Stimulated activated CD4-positive, alpha-beta T cell treated with anti-CD3 and anti-CD28 coated beads, TNF-alpha, amount 100 ng/mL, for 4 hours (primary cell): ENCODE measurements at places on chromosomes 1 and 21.

DNA sequence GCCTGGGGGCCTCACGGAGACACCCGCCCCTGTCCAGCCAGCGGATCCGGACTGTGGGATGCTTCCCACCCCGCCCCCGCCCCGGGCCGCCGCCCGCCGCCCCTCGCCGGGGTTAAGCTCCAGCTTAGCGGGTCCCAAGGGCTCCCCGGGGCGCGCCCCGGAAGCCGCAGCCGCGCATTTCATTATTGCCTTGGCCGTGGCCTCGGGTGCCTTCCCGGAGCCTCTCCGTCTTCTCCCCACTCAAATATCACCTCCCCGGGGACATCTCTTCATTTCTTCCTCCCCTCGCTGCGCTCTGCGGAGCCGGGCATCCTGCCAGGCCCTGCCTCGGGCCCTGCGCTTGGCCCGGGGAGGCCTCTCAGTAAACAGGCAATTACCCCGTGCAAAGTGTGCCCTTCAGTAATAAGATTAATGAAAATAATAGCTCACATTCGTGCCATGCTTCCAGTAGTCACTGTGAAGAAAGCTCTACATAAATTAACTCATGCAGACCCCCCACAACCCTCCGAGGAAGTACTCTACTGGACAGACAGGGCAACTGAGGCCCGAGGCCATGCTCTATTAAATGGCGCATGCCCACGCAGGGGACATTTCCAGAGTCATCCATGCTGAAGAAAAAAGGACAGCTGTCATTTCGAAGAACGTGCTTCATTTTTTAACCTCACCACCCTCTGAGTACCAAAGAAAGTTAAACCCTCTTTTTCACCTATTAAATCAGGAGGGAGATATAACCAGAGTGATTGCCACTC lies 49.9 kb upstream of the LAPTM5 start:
- DNase-seq = no peak

GRCh38 chr1:225830841-225831240 lies 20.9 kb downstream of the EPHX1 start:
- no peak for DNase-seq

GRCh38 chr1:240171907-240172306 lies 80.2 kb downstream of the FMN2 start:
- no peak for DNase-seq

DNA sequence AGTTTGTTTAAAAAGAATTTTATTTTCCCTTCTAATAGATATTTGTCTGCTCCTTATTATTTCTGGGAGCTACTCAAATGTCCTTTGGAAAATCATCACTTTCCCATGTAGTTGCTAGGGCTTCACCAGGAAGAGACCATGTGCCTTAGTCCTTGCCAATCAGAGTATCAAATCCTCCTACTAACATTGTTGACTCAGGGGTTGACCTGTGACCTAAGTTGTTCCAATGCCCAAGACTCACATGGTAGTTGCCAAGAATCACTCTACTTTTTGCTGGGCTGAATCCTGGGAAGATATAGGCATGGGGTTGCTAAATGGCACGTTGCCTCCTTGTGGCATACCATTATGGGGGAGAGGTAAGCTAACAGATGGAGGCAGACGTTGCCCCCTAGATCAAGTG lies 58.2 kb upstream of the FOXD3 start:
- DNase-seq = no peak

- DNase-seq = no peak
Observed at GRCh38 chr21:42622284-42622683, 31.1 kb upstream of the PDE9A start.

- no peak for DNase-seq
Observed at GRCh38 chr1:119367432-119368124, 1.0 kb upstream of the HAO2 start.

DNA sequence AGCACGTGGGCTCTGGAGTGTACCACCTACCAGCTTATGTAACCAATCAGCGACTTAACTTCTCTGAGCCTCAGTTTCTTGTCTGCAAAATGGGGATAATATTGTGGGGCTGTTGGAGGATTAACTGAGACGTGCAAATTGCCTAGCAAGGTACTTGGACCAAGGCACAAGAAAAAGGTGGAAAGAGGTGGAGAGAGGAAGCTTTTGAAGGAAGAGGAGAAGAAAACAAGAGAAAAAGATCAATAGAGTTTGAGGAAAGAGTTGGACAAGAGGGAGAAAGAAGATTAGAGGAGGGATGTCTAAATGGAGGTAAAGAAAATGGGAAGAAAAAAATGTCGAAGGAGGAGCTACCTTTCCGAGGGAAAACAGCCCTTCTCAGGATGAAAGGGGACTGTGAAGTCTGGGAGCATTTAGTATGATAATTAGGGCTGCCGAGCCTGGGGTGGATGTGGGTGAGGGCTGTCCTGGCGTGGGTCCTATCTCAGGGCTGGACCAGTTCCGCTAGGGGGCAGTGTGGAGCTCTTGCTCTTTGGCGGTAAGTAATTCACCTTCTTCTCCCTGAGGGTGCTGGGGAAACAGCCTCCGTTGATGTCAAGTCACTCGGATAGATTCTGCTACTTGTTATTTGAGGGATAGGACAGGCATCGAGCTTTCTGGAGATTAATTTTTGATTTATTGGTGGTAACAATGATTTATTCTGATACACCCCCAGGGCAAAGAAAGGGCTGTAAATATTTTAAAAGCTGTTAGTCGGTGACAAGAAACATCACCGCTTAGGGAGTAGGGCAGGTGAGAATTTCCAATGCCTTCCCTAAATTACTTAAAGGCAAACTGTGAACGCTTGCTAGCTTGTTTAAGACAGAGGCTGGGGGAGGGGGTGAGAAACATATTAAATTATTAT lies 79.0 kb upstream of the NFASC start:
- DNase-seq = peak; percentile 62

DNA sequence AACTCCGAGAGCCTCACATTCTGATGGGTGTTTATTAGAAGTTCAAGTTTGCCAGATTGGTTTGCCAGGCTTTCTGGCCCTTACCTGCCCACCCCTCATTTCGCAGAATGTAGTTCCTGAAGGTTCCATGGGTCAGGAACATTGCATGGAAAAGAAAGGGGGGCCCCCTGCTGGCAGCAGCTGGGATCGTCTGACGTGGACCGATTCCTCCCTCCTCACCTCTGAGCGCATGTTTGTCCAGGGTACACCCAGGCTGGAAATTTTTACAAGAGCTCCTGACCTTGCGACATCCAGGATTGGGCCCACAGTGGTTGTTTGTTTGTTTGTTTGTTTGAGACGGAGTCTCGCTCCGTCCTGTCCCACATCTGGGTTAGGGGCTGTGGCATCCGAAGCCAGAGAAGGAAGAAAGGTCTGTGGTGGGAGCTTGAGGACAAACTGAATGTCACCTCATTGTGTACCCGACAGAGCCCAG lies 126.0 kb upstream of the TMEM51 start:
- peak; percentile 4 for DNase-seq

- no peak for DNase-seq
Observed at GRCh38 chr1:179493323-179493722, 82.4 kb downstream of the NPHS2 start.

- no peak for DNase-seq
Observed at GRCh38 chr1:36355811-36356210, 29.9 kb downstream of the STK40 start.

- no peak for DNase-seq
Observed at GRCh38 chr1:34292472-34292871, 115.8 kb downstream of the C1orf94 start.

DNA sequence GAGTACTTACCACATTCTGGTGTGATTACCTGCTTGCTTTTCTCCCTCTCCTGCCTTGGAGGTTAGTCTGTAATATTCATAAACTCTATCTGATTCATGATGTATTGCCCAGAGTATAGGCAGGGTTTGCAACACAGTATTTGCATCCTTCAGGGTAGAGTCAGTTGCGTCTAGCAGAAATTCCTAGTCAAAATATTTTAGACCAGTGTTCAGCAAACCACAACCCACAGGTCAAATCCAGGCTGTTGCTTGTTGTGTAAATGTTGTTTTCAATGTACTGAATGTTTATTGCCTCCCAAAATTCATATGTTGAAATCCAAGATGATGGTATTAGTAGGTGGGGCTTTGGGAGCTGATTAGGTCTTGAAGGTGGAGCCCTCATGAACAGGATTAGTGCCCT lies 82.9 kb downstream of the NGF start:
- DNase-seq = no peak
